H1 (cell line): ENCODE measurements at places on chromosomes 7 and 10. TPM values are rescaled to one million over a fixed set of nuclear protein-coding genes. Genes with fewer than 3 reads are reported as not detected.

The FZD8 gene
- total RNA-seq, result 7.1 and 8.6 TPM in 2 replicates

DNA sequence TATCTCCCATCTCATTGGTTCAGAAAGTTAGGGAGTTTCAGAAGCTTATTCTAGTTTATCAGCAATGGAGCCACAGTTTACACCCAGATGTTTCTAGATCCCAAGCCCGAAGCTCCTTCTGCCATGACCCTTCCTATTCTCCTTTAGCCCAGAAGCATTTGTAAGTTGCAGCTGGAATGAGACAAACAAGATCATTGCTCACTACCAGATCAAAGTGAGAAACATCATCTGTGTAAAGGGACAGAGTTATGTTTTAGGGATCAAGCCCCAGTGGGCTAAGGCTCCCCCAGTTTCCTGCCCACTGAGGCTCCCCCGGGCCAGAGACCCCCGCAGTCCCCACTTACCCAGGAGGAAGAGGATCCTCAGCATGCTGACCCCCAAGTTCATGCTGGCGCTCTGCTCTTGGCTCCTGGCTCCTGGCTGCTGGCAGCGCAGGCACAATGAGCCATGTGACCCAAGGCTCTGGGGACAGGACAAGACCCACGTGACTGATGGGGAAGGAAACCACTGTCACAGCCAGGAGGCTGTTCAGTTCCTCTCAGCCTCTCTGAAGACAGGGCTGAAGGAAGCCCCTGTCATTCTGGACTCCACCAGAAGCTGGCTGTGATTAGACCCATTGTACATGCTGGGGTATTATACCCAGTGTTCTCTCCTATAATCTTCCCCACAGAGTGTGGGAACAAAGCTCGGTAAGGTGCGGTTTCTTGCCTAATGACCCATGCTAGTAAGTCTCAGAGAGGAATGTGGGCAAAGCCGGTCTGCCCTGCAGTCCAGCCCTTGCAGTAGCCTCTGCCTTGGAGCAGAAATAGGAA is at the start of gene TMEM273:
TSS of gene TMEM273 (minus strand) at position 442 of the 812 bp plus-strand sequence. CDS start at position 387, 55 bp downstream.
- H3K27ac ChIP-seq, result no peak within 1 kb of the TSS
- H3K36me3 ChIP-seq, result no peaks in the 10 kb centered on the region
- no peak within 1 kb of the TSS for H3K4me3 ChIP-seq
- H3K27me3 ChIP-seq, result no peaks in the 10 kb centered on the region
- H3K4me1 ChIP-seq, result no peaks in the 10 kb centered on the region

The PKD2L1 gene
- 0.17 and 0.20 TPM in 2 replicates for total RNA-seq

The ZNF727 gene
- total RNA-seq, result not detected in 2 replicates
